ENCODE measurements at places on chromosomes 13 and 19.

DNA sequence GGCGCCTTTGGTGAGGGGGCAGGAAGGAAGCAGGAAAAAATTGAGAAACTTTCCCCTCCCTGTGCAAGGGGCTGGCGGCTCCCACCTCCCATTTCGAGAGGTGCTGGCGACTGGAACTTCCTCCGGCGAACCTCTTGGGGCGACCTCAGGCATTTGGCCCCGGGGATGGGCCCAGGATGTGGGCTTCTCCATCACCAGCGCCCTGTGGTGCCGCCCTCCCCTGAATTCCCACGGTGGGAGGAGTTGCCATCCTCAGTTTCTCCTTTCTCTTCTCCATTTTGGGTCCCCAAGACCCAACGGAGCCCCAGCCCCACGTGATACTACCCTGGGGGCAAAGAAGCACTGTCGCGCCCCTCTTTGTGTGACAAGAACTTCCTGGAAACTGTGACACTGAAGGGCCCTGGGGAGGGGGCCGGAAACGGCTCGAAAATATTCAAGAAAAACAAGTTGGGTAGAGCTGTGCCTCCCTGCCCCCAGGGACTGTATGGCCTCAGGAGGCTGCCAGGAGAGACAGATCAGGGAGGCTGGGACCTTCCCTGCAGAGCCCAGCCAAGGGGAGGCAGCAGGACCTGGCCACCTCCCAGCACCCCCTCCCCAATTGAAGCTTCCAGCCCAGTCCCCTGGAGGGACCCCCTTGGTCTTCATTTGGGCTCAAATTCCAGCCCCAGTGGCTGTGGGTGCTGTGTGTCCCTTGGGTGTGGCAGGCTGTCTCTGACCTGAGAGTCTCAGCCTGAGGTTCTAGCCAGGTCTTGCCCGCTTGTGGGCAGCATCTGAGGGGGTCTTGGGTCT lies 16.2 kb upstream of the AP1M2 start:
- DNase-seq, result peak; percentile 35

DNA sequence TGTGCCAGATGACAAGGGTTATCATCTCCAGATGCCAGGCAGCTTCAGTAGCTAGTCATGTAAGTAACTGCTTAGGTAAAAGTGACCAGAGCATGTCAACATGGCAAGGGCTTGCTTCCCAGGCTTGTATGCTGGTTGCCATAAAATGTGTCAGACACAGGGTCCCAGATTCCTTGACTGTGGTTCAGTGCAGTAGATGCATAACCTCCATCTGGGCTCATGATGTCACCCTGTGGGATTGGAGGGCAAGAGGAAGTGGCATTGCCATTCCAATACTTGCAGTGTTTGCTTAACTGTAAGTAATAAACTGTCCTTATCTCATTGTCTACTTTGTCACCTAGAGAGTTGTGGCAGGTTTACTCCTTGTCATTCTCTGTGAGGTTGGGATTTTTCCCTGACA lies 226.8 kb downstream of the PCDH17 start:
- DNase-seq, result no peak

- DNase-seq, result no peak
Observed at GRCh38 chr13:105643966-105644365, 891.5 kb downstream of the EFNB2 start.

DNA sequence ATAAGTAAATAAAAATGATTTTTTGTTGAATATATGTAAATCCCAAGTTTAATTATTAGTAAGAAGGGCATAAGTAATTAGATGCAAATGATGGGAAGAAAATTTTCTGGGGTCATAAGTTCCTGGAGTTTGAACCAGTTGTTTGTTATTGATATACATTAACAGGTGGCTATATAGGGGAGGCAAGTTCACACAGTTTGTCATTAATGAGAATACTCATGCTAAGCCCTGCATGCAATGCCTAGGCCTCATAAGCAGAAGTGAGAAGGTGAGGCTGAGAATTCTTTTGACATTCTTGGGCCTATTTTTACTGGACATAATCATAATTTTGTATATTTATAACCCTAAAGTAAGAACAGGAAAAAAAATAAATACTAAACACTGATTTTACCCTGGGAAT lies 1210.7 kb upstream of the PCDH9 start:
- DNase-seq, result no peak

DNA sequence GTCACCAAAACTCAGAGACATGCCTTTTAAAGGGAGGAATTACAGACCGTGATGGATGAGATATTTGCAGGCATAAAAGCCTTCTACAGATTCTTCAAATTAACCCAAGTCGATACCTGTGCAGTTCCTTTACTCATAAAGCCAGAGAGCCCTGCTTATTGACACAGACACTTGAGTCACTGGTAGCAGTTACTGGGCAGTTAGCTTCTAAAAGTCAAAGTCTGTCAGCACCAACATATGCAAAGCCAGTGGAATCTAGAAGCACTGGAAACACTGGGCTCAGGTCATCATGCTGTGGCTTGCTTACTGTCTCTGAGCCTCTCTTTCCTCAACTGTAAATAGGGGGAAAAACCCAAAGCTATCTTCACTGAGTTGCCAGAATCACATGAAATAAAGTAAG lies 25.7 kb upstream of the LRCH1 start:
- DNase-seq, result no peak

- DNase-seq, result peak; percentile 9
Observed at GRCh38 chr19:49746206-49746958, 16.7 kb downstream of the TSKS start.

- DNase-seq, result peak; percentile 23
Observed at GRCh38 chr19:38736036-38736412, 8.2 kb downstream of the CAPN12 start.

- no peak for DNase-seq
Observed at GRCh38 chr19:33654840-33655508, 33.2 kb downstream of the CHST8 start.

- DNase-seq, result no peak
Observed at GRCh38 chr13:28340272-28340793, 154.6 kb downstream of the FLT1 start.

- DNase-seq, result no peak
Observed at GRCh38 chr19:14473978-14474578, 1.1 kb downstream of the PTGER1 start.

GRCh38 chr13:52765611-52766390 lies 26.2 kb upstream of the CNMD start:
- DNase-seq, result no peak

DNA sequence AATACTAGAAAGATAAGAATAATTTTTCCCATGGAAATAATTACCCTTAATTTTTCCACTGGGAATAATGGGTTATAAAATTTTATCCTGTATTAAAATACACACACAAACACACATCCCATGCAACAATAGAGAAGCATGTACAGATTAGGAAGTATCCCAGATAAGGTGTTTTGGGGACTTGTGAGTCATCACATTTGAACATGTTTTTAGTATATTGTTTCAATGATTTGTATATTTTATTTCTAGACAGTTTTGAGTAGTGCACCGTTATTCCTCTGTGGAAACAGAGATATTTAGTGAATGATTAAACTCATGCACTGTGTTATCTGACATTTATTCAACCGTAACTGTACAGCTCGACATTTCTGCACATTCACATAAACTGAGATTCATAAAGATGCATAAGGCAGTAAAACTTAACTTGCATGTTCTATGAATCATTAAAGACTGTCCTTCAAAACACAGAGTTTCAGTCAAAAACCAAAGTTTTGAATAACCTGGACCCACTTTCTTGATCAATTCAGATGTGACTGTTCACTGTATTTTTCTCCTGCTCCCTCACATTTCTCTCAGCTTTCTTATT lies 30.1 kb downstream of the KLF12 start:
- DNase-seq, result no peak

GRCh38 chr19:51566489-51567100 lies 4.5 kb upstream of the ZNF175 start:
- DNase-seq, result no peak

- DNase-seq, result no peak
Observed at GRCh38 chr19:55435020-55435419, 8.1 kb downstream of the SHISA7 start.

GRCh38 chr13:93861818-93862217 lies 617.7 kb downstream of the DCT start:
- no peak for DNase-seq

- no peak for DNase-seq
Observed at GRCh38 chr13:73657821-73658540, 476.2 kb downstream of the KLF12 start.

DNA sequence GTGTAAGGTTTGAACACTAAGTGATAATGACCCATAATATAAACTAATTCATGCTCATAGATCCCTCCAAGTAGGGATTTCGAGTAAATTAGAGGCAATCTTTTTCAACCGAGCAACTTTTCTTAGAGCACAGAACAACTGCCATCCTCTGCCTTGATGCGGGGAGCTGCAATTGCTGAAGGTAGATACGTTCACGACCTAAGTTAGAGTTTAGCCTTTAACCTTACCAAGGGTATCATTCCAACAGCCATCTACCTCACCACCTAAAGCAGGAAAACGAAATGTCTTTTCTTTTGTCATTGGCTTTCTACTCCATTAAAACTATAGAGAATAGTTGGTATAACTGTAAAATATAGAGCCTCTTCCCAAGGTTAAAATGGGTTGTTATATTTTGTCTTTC lies 42.2 kb upstream of the NBEA start:
- no peak for DNase-seq

- no peak for DNase-seq
Observed at GRCh38 chr19:3413796-3414327, 47.5 kb downstream of the NFIC start.

GRCh38 chr13:41468631-41469030 lies 11.3 kb downstream of the RGCC start:
- DNase-seq, result no peak

- DNase-seq, result no peak
Observed at GRCh38 chr19:23384166-23384565, 11.1 kb downstream of the ZNF91 start.
